Left kidney (tissue), 8 donors: ENCODE measurements at places on chromosomes 5 and 9. TPM values are rescaled to one million over a fixed set of nuclear protein-coding genes. Genes with fewer than 3 reads are reported as not detected.

DNA sequence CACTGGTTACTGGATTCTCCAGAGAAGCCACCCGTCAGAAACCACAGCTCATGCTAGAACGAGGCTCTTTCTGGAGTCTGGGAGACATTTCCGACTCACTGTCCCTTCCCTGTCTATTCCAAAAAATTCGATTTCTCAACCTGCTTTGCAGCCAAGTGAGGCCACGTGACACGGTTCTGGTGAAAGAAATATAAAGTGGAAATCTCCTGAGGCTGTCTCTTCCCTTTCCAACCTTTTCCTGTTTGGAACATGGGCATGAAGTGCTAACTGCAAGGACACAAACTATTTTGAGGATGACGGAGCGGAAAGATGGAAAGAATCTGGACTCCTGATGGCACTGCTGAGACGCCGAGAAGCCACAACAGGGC is 6.1 kb upstream of the PTGS1 start:
- no peak for DNase-seq

Gene IFNB1
- not detected for polyA plus RNA-seq

DNA sequence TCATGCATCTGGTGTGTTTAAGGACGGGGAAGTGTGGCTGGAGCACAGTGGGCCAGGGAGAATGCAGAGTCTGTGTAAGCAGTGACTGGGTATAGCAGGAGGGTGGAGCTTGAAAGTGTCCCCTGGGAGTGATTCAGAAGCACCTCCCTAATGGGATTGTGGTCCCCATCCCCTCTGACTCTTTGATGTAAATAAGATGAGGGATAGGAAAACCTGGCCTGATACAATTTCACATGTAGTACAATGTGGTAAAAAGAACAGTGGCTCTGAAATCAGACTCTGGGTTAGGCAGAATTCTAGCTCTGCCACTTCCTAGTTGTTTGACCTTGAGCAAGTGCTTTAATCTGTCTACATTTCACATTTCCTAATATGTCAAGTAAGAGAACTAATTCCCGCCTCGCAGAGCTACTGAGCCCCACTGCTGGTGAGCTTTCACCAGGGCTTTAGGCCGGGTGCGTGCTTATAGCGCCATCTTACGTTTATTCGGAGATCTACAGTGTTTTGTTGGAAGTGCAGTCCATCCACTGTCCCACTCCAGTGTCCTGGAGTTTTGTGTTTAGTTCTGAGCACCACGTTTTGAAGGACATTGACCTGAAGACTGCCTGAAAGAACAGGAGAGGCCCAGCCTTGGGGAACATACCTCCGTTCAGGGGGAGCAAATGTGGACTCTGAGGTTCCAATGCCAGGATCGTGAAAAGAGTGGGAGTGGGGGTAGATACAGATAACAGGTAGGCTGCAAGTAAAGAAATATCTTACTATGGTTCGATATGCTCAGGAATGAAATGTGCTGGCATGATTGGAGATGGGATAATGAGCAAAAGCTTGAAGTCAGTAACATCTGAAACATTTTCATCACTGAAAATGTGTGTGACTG is 51.2 kb upstream of the TESK1 start:
- peak; percentile 66 for DNase-seq

DNA sequence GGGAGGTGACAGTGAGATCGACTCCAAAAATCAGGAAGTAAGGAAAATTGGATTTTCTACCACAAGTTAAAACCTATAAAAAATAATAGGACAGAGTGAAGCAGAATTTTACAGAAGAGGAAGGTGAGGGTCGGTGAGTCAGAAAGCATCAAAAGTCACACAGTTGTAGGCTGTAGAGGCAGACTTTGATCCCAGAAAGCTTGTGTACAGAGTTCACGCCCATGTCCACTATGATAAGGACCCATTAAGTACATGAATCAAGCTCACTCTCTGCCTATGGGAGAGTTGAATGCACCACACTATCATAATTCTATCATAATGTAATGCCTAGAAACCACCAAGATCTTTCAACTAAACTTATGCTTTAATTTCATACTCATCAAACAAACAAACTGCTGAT is 291.2 kb downstream of the PRELID2 start:
- no peak for DNase-seq

- no peak for DNase-seq
These were observed 6.0 kb upstream of the NEK6 start for GRCh38 chr9:124251605-124252378.

- no peak for DNase-seq
These were observed 62.4 kb downstream of the ZNF462 start for GRCh38 chr9:106925392-106925791.

GRCh38 chr9:70085241-70085640 is 41.6 kb downstream of the MAMDC2 start:
- peak; percentile 63 for DNase-seq

- DNase-seq: no peak
These were observed 13.3 kb downstream of the NR5A1 start for GRCh38 chr9:124493794-124494479.
